D341Med (cell line): ENCODE measurements at places on chromosomes 1 and 21.

DNA sequence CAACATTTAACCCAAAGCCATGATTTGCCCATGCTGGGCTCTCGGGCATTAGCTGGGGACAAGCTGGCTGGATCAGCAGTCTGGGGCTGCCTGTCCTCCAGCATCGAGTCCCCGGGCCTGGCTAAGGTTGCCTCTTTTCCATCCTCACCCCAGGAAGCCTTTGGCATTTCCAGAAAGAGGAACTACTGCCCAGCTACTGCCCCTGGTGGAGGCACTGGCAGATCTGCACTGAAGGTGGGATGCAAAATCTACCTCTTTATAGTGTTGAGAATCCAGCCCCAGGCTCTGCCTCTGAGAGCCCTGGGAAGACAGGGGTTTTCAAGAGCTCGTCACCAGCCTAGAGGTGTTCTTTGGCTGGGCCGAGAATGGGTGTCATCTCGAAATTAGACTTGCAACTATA, 635.9 kb downstream of the MATN1 start:
- DNase-seq, result no peak

DNA sequence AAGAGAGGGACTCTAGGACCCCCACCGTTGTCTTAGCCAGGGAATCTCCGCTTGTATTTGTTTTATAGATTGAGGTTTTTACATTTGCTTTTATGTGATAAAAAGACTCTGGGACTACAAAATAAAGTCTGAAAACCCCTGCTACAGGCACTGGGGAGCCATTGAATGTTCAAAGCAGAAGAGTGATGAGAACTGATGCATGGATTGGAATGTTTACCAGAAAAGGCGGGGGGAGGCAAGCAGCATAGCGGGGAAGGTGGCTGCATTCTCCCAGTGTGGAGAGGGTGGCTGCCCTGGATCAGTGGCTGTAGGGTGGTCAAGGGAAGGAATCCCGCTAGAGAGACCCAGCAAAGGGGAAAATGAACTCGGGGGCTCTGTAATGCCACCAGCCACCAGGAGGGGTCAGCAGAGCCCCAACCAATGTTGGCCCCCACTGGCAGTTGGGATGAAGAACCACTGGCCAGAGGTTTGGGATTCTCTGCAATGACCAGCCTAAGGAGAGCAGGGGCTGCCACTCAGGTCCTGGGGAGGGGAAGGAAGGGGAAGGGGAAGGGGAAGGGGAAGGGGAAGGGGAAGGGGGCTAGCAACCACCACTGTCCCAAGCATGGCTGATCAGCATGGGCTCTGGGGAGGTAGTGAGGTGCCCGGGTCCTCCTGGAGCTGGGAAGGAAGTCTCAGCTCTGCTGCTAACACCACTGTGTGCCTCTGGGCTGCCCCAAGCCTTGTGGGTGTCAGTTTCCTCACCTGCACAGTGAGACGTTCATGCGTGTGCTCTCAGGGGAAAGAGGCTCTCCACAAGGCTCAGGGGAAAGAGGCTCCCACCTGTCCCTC, 19.2 kb upstream of the PEF1 start:
- peak; percentile 80 for DNase-seq

DNA sequence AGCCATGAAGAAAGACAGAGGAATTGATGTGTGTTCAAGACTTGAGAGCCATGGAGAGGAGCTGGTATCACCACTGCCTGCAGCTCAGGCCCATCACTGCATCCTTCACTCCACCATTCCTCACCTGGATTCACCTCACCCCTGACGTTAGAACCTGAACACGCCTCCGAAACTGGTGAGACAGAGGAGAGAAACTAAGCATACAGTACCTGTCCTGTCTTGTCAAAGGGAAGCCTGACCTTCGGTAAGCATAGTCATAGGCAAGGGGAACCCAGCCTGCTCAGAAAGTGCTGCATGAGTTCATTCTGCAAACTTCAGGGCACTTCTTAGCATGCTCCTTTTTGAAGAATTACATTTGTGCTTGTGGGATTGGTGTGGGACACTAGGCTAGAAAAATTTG, 425.8 kb downstream of the DSCAM start:
- DNase-seq, result no peak

DNA sequence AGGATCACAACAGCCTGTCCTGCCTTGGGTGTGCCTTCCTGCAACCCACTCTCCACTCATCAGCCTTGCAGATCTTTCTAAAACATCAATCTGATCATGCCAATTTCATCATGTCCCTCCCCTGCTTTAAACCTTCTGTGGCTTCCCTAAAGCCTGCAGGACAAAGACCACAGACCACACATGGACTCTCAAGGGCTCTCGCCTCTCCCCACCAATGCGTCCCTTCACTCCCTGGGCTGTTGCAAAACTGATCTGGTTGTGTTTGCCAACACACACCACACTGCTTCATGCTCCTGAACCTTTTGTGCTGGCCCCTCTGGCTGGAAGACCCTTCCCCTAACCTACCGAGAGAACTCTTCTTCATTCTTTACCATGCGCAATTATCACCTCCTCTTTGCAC, 72.4 kb downstream of the ITPKB start:
- no peak for DNase-seq

- DNase-seq, result no peak
These were observed 10.6 kb downstream of the PRDX1 start for GRCh38 chr1:45510972-45511527.

DNA sequence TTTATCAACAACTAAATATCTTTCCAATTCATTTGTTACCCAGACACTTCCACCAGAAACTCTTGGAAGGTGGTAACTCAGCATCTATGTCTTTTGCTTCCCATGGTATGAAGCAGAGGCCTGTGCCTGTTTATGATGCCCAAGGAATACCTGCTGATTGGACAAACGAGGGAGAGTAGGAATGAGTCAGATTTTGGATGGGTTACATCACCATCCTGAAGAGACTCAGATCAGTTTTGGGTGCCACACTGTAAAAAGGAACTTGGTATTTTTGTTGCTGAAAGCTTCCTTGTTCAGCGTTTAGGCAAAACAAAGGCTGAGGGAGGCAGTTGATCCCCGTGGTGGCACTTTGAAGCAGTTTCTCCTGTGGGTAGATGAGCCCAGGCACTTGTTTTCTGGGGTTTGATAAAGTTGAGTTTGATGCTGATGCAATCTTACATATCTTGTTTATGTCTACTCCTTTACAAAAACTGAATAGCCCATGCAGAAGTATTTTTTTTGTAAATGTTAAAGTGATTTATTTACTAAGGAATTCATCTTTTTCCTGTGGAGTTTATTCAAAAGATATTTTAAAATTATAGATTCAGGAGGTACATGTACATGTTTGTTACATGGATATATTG, 26.7 kb upstream of the CYP4X1 start:
- no peak for DNase-seq
